Thoracic aorta (tissue), 2 donors: ENCODE measurements at places on chromosomes 1 and 21. TPM values are rescaled to one million over a fixed set of nuclear protein-coding genes. Genes with fewer than 3 reads are reported as not detected.

Gene FCAMR
- total RNA-seq, result not detected

Gene RIIAD1
- not detected for total RNA-seq

Gene ADAMTS5
- 5.8 TPM for total RNA-seq

Gene TMEM82
- not detected for total RNA-seq

Gene LIN28A
- not detected for total RNA-seq

GRCh38 chr1:10438677-10439163, 8.5 kb downstream of the CENPS start:
- H3K27me3 ChIP-seq, result no peaks in the 10 kb centered on the region
- H3K4me3 ChIP-seq, result no peak overlapping the region
- no peak overlapping the region for H3K27ac ChIP-seq
- H3K36me3 ChIP-seq, result no peaks in the 10 kb centered on the region
- H3K4me1 ChIP-seq, result no peaks in the 10 kb centered on the region

- no peak overlapping the region for H3K27ac ChIP-seq
- peaks cover 3% of the 10 kb centered on the region for H3K4me1 ChIP-seq
- H3K4me3 ChIP-seq, result no peak overlapping the region
- no peak for DNase-seq
Measured at GRCh38 chr1:147492207-147492606, 49.1 kb upstream of the BCL9 start.

DNA sequence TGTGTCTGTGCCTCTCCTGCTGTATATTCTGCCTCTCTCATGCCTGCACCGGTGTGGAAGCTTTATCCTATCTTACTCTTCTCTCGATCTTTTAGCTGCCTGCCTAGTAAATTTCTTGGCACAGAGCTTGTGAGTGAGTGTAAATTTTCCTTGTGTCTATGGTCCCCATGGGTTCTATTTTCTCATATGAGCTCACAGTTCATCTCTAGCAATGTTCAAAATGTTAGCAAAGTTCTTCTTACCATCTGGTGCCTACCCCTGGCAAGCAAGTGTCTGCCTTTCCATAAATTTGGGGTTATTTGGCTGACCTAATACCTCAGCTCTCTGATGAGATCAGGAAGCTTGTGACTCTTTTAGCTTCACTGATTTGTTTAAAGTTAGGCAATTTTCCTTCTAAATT, 572.1 kb upstream of the BRINP3 start:
- DNase-seq, result no peak
- H3K4me1 ChIP-seq, result no peaks in the 10 kb centered on the region
- no peak overlapping the region for H3K27ac ChIP-seq
- no peaks in the 10 kb centered on the region for H3K36me3 ChIP-seq
- no peak overlapping the region for H3K4me3 ChIP-seq

DNA sequence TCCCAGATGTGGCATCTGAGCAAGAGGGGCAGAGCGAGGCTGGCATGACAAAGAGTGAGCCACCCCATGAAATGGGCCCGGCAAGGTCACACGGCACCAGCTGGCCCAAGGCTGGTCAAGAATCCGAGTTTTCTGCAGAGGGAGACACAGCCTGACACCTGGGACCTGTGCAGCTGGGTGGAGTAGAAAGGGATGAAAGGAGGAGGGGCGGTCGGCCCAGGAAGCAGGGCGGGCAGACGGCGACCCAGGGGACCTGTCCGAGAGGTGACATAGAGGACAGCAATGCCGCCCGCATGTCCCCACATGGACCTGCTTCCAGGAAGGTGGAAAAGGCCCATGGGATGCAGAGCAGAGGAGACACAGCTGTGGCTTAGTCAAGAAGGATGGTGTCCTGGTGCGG, 137.7 kb downstream of the PRDM16 start:
- H3K36me3 ChIP-seq, result no peaks in the 10 kb centered on the region
- H3K27ac ChIP-seq, result peak overlapping the region; percentile 70
- peaks cover 28% of the 10 kb centered on the region for H3K4me1 ChIP-seq
- no peak for DNase-seq

GRCh38 chr1:29133861-29134694, 10.4 kb upstream of the TMEM200B start:
- H3K4me3 ChIP-seq, result no peak overlapping the region
- no peaks in the 10 kb centered on the region for H3K27me3 ChIP-seq

DNA sequence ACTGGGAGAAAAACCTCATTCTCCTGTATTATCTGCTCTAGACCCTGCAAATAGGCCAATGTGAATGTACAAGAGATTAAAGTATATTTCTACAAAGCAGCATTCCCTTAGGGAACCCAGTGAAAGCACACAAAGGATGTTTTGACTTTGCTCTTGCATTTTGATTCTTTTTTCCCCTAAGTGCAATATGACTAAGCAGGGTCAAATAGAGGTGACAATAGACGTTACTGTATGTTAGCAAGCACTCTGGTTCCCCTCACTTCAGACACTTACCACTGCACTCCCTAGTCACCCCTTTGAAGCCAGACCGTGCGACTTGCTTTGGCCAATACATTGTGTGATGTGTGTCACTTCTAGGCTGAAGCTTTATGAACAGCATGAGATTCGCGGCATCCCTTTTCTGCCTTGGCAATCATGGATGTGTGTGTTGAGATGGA, 209.7 kb downstream of the RHOU start:
- no peak overlapping the region for H3K27ac ChIP-seq
- no peak overlapping the region for H3K4me3 ChIP-seq
- no peak for DNase-seq

DNA sequence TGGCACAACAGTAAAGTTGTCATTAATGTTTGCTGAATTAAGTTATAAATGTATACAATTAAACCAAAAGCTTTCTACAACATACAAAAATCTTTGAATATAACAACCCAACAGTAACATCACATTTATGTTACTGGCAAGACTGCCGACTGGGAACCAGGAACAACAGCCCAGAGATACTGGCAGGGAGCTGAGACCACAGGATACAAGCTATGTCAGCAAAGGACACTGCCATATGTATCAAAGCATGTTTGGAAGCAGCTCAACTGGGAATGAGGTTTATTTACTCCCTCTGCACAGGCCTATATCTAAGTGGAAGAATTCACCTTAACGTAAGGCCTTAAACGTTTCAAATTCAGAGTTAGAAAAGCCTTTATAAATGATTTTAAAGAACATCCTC, 50.4 kb downstream of the ARHGAP29 start:
- H3K36me3 ChIP-seq, result peaks cover 12% of the 10 kb centered on the region
- H3K27ac ChIP-seq, result no peak overlapping the region
- no peak overlapping the region for H3K4me3 ChIP-seq

DNA sequence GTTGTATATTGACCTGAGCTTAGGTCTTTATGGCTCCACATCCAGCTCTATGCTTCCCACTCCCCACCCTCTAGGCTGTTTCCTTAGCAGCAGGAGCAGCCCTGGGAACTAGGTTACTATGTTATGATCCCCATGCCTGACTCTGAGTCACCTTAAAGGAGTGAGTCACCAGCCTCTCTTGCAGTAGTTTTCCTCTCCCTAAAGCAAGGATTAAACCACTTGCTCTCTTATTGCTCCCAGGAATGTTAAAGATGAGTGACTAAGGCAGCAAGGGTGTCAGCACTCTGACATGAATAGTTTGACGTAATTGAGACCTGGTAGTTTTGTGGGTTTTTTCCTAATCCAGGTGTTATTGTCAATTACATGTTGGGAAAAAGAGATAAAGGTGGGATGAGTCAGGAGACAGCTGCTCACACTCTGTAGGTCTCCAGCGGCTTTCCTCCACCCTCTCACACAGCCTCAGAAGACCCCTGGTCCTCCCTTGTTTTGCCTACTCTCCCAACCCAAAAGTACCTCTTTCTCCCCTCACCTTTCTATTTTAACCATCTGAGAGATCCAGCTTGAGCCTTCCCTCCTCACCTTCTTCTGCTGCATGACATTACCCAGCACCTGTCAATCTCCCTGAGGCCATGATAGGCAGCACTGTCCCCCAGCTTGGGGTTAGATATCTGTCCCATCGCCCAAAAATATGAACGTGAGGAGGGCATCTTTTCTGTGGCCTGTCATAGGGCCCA, 369.1 kb upstream of the VAMP3 start:
- no peaks in the 10 kb centered on the region for H3K27me3 ChIP-seq
- H3K4me3 ChIP-seq, result no peak overlapping the region
- no peak overlapping the region for H3K27ac ChIP-seq
- H3K36me3 ChIP-seq, result no peaks in the 10 kb centered on the region
- no peak for DNase-seq

DNA sequence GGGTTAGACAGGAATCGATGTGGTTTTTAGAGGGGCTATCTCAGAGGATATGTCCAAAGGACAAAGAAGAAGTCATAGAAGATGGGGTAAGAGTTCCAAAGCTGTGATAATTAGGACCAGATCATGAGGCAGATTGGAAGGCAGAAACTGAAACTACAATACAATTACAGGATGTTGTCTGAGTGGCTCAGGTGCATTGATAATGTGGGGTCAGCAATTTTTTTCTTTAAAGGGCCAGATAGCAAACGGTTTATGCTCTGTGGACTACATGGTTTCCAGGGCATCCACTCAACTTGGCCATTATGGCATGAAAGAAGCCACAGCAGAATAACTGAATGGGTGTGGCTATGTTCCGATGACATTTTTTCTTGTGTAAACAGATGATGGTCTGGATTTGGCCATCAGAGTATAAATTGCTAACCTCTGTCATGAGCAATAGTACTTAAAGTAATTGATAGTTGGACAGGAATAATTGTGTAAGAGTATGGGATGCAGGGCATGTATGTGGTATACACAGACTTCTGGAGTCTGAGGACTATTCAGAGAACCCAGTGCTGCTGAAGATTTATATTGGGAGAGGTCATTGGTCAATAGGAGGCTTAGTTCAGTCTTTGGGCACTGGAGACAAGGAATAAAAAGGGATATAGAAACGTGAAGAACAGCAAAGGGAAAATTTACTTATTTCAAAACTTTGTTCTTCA, 198.4 kb upstream of the ADGRL4 start:
- H3K27ac ChIP-seq, result no peak overlapping the region
- H3K27me3 ChIP-seq, result no peaks in the 10 kb centered on the region
- H3K4me1 ChIP-seq, result no peaks in the 10 kb centered on the region
- no peak overlapping the region for H3K4me3 ChIP-seq
